ENCODE measurements at places on chromosomes 7 and 10.

DNA sequence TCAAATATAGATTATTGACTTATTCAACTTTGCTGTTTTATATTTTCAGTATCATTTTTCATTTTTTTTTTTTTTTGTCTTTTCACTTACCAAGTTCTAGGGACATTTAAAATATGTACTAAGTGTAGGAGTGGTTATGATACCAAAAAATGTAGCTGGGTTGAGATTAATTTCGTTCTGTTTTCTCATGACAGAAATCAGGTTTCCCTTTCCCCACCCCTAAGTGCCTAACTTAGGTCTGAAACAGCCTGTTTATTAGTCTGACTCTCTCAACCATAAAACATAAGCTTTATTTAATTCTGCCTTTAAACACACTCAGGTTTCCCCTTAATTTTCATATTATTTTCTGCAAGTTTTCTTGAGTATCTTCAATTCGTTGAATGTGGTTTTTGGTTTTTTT, 22.1 kb downstream of the TMEM106B start:
- no peak overlapping the region for H3K27ac ChIP-seq
- H3K4me3 ChIP-seq: no peak overlapping the region
- H3K36me3 ChIP-seq: peaks cover 4% of the 10 kb centered on the region
- no peak for DNase-seq
- no peaks in the 10 kb centered on the region for H3K27me3 ChIP-seq

GRCh38 chr7:36764929-36765328, 40.6 kb upstream of the AOAH start:
- no peaks in the 10 kb centered on the region for H3K27me3 ChIP-seq
- no peaks in the 10 kb centered on the region for H3K36me3 ChIP-seq
- H3K4me1 ChIP-seq: no peaks in the 10 kb centered on the region

DNA sequence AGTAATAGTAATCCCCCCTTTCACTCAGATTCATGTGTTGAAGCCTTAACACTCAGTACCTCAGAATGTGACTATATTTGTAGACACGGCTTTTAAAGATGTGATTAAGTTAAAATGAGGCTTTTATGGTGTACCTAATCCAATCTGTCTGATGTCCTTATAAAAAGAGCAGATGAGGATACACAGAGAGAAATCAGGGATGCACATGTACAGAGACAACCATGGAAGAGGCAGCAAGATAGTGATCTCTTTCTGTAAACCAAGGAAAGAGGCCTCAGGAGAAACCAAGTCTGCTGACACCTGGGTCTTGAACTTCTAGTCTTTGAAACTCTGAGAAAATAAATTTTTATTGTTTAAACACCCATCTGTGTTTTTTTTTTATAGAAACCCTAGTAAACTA, 44.0 kb upstream of the ZNF365 start:
- no peaks in the 10 kb centered on the region for H3K27me3 ChIP-seq
- no peak overlapping the region for H3K27ac ChIP-seq
- H3K4me1 ChIP-seq: no peaks in the 10 kb centered on the region
- DNase-seq: no peak
- no peaks in the 10 kb centered on the region for H3K36me3 ChIP-seq
- no peak overlapping the region for H3K4me3 ChIP-seq

GRCh38 chr7:37216923-37217322, 231.7 kb downstream of the ELMO1 start:
- no peak overlapping the region for H3K4me3 ChIP-seq
- no peaks in the 10 kb centered on the region for H3K4me1 ChIP-seq
- DNase-seq: no peak
- H3K36me3 ChIP-seq: no peaks in the 10 kb centered on the region

GRCh38 chr7:110347081-110347480, 743.8 kb upstream of the LRRN3 start:
- H3K27ac ChIP-seq: no peak overlapping the region
- no peaks in the 10 kb centered on the region for H3K36me3 ChIP-seq
- H3K27me3 ChIP-seq: no peaks in the 10 kb centered on the region
- H3K4me3 ChIP-seq: no peak overlapping the region
- no peaks in the 10 kb centered on the region for H3K4me1 ChIP-seq
- no peak for DNase-seq

- no peaks in the 10 kb centered on the region for H3K36me3 ChIP-seq
- DNase-seq: no peak
- no peaks in the 10 kb centered on the region for H3K4me1 ChIP-seq
- no peak overlapping the region for H3K4me3 ChIP-seq
Measured at GRCh38 chr10:104306897-104307296, 31.4 kb downstream of the ITPRIP start.

DNA sequence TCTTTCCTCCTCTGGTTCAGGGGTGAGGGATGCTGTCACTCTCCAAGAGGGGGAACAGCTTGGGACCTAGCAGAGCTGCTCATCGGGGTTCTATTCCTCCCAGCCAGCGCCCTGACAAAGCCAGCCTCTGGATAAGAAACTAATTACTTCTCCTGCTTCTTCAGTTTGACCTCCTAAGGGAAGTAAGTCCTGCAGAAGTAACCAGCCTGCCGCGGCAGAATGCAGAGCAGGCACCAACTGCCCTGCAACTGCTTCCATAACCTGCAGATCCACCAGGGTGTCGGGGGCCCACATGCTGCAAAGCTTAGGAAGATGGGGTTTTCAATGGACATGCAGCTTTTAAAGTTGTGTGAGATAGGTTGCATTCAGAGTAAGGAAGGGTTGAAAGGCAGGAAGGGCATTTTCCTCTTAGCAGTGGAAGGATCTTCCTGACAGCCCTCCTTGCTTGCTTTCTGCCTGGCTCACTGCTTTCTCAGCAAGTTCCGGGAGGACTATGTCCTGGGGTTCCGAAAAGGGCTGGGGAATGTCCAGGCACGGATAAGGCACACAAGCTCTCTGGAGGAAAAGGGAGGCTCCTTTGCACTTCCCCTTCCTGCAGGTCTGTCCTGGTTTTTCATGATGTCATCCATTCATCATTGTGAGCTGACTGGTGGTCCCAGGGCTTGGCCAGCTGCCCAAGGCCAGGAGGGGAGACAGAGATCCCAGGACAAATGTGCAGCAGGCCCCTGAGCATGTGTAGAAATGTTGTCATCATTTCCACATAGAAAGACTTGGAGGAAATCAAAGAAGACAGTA, 24.3 kb upstream of the CALU start:
- H3K4me3 ChIP-seq: no peak overlapping the region
- H3K4me1 ChIP-seq: no peaks in the 10 kb centered on the region
- DNase-seq: no peak

- DNase-seq: no peak
- no peak overlapping the region for H3K27ac ChIP-seq
- H3K27me3 ChIP-seq: no peaks in the 10 kb centered on the region
- no peaks in the 10 kb centered on the region for H3K4me1 ChIP-seq
- H3K36me3 ChIP-seq: no peaks in the 10 kb centered on the region
- H3K4me3 ChIP-seq: no peak overlapping the region
Measured at GRCh38 chr7:103712991-103713778, 267.2 kb upstream of the SLC26A5 start.

Data from breast epithelium (tissue), 4 donors.